ENCODE measurements at places on chromosomes 3 and 15. TPM values are rescaled to one million over a fixed set of nuclear protein-coding genes. Genes with fewer than 3 reads are reported as not detected.

The FETUB gene
- total RNA-seq = not detected

The TRPM1 gene
- total RNA-seq = not detected

DNA sequence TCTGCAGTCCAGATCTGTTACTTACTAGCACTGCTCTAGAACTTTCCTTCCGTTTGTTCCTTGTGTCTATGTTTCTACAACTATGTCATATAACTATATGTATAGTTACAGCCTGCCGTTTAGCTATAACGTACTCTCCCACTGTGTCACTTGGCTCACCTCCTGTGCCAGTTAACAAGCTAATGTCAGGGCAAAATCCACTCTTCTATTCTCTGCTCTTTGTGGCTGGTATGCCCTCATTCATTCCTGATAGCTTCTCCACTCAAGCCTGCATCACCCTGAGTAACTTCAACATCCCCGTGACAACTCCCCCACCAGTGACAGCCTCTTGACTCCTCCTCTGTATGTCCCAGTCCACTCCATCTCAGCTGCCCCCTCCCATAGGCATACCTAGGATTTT lies 229.2 kb downstream of the TJP1 start:
- H3K36me3 ChIP-seq = no peaks in the 10 kb centered on the region
- no peak overlapping the region for H3K27ac ChIP-seq
- H3K27me3 ChIP-seq = no peaks in the 10 kb centered on the region

DNA sequence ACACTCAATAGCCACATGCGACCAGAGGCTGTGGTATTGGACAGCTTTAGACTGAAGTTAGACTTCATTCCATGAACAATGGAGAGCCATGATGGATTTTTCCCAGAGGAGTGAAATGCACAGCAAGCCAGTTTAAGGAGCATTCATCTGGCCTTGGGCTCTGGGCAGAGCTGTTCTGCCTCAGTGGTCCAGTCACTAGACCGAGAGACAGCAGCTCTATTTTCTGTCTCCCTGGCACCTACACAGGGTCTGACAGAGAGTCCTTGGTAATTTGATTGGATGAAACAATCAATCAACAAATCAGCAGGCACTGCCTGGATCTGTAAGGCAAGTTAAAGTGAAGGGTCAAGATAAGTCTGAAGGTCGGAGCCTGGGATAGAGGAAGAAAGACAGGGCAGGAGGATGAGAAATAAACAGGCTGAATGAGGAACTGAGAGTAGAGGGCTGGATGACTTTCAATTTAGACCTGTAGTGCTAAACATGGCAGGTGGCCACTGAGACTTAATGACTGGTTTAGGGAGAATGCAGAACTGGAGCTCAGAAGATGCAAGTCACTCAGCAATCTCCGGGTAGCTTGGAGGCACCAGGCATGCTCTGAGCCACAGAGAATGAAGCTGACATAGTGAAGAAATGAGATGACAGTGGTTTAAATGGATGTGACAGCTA lies 98.5 kb upstream of the SLC25A36 start:
- no peak overlapping the region for H3K4me3 ChIP-seq
- H3K36me3 ChIP-seq = no peaks in the 10 kb centered on the region
- H3K27me3 ChIP-seq = no peaks in the 10 kb centered on the region
- no peaks in the 10 kb centered on the region for H3K4me1 ChIP-seq

DNA sequence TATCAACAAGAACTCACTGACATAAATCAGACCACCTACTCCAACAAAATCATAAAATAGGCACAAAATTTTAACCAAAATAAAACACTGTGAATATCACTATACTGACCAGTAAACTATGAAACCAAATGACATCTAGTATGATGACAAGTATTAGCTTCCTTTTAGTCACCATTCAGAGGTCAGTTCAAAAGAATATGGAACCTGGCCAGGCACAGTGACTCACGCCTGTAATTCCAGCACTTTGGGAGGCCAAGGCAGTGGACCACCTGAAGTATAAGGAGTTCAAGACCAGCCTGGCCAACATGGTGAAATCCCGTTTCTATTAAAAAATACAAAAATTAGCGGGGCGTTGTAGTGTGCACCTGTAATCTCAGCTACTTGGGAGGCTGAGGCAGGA lies 65.8 kb downstream of the SMARCC1 start:
- H3K27me3 ChIP-seq = no peaks in the 10 kb centered on the region
- H3K4me1 ChIP-seq = no peaks in the 10 kb centered on the region
- H3K4me3 ChIP-seq = no peak overlapping the region
- H3K27ac ChIP-seq = no peak overlapping the region
- H3K36me3 ChIP-seq = peaks cover 70% of the 10 kb centered on the region

The PLCH1 gene
- total RNA-seq = 14.0 TPM

The NTRK3 gene
- 3.5 TPM for total RNA-seq

The FSD2 gene
- 0.18 TPM for total RNA-seq

The SERPINI2 gene
- 2.3 TPM for total RNA-seq

GRCh38 chr3:137766041-137766875 lies 2.1 kb downstream of the SOX14 start:
- no peak for DNase-seq
- no peak overlapping the region for H3K4me3 ChIP-seq
- H3K4me1 ChIP-seq = peaks cover 47% of the 10 kb centered on the region
- no peaks in the 10 kb centered on the region for H3K36me3 ChIP-seq
- no peak overlapping the region for H3K27ac ChIP-seq

The TMEM207 gene
- total RNA-seq = not detected

The ZDHHC23 gene
- total RNA-seq = 9.7 TPM

The MUC20 gene
- total RNA-seq = 14.3 TPM

The CHRNA3 gene
- 1.3 TPM for total RNA-seq

GRCh38 chr3:10716964-10717363 lies 99.1 kb upstream of the SLC6A11 start:
- H3K27me3 ChIP-seq = no peaks in the 10 kb centered on the region
- no peaks in the 10 kb centered on the region for H3K4me1 ChIP-seq
- DNase-seq = no peak
- H3K27ac ChIP-seq = no peak overlapping the region

The TM6SF1 gene
- total RNA-seq = 31.2 TPM

DNA sequence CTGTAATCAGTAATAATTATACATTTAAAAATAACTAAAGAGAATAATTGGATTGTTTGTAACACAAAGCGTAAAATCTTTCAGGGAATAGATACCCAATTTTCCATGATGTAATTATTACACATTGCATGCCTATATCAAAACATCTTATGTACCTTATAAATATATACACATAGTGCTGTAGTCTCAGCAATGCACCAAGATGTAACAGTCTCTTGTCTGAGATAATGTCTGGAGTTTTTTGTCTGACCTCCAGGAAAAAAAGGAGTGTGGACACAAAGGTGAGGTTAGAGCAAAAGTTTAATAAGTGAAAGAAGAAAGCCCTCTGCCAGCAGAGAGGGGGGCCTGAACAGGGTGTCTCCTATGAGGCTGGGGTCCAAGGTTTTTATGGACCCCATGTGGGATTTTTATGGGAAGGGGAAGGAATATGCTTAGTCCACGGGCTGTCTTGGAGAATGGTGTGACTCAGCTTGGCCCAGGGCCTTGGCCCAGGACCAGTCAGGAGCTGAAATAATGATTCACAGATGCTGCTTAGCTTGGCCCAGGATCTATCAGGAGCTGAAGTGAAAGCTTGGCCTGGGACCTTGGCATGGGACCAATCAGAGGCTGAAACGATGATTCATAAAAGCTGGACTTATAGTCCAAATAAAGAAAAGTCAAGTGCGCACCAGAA lies 545.0 kb downstream of the ZPLD1 start:
- no peaks in the 10 kb centered on the region for H3K36me3 ChIP-seq
- H3K27ac ChIP-seq = no peak overlapping the region
- DNase-seq = no peak
- no peaks in the 10 kb centered on the region for H3K4me1 ChIP-seq
